ENCODE measurements at places on chromosomes 1 and 21.

DNA sequence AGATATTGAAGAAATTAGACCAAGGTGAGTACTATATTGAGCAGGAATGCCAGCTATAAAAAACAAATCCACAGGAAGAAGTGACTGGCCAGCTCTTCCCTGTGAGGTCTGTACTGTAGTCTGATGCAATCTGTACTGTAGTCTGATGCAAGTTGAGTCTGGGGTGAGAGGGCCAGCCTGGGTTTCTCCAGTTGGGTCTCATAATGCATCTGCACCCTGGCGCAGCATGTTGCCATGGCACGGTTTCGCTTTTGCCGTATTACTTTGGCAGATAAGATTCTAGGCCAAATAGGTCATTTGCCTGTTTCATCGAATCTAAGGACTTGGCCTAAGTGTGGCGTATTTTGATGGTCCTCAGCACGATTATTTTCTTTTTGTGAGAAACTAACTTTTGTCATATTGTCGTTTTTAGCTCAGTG is 24.4 kb upstream of the PGD start:
- no peak for DNase-seq

GRCh38 chr1:46830665-46831322 is 31.9 kb downstream of the CYP4B1 start:
- DNase-seq, result no peak

GRCh38 chr1:51520700-51521248 is 1.7 kb upstream of the EPS15 start:
- DNase-seq, result no peak

- no peak for DNase-seq
These were observed 25.4 kb downstream of the NUP210L start for GRCh38 chr1:154129391-154129970.

DNA sequence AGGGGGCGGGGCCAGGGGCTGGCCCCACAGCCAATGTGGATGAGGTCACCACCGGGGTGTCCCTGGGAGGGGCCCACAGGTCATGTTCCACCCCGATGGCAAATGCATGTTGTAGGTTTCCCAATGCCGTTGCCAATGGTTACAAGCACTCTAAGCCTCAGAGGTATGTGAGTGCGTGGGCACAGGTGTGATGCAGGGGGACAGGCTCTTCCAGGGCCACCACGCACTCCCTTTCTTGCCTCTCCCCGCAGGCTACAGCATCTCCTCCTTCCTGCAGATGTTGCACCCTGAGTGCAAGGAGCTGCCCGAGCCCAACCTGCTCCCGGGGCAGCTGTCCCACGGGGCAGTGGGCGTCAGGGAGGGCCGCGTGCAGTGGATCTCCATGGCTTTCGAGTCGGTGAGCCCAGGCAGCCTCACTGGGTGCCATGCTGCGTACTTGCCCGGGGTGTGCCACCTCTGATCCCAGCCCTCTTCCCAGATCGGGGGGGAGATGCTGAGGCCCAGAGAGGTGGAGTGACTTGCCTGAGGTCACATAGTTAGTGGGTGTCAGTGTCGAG is 52.4 kb downstream of the DISP3 start:
- DNase-seq, result no peak

DNA sequence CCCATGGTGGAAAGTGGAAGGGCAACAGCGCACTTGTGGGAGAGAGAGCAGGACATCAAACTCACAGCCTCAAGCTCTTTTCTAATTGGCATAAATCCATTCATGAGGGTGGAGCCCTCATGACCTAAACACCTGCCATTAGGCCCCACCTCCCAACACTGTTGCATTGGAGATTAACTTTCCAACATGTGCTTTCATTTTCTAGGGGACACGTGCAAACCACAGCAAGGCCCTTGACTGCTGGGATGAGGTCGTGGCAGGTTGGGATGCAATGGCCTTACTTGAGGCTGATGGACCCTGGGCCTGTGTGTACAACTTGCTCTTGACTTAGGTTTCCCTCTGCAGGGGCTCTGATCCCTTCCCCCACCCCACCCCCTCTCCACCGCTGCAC is 35.9 kb upstream of the NEK2 start:
- no peak for DNase-seq

All from smooth muscle cell of the brain vasculature (primary cell).